ENCODE measurements at places on chromosomes 13 and 19. TPM values are rescaled to one million over a fixed set of nuclear protein-coding genes. Genes with fewer than 3 reads are reported as not detected.

DNA sequence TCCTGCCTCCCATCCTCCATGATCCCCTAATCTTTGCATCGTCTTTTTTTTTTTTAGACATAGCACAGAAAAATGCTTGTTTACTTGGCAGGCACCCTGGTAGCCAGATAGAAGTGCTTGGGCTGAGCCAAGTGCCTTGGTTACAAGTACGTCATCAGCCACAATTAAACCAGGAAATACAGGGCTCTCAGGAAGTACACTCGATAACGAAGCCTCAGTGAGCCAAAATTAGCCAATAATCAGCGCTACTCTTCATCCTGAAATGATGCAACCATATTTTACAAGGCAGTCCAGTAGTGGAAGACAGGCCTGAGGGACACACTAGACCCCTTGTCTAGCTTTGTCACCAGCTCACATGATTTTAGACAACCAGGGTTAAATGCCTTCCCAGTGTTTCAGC, 194.0 kb upstream of the NBEA start:
- no peak for DNase-seq

- DNase-seq: no peak
These were observed 40.7 kb downstream of the IRS2 start for GRCh38 chr13:109745702-109746101.

DNA sequence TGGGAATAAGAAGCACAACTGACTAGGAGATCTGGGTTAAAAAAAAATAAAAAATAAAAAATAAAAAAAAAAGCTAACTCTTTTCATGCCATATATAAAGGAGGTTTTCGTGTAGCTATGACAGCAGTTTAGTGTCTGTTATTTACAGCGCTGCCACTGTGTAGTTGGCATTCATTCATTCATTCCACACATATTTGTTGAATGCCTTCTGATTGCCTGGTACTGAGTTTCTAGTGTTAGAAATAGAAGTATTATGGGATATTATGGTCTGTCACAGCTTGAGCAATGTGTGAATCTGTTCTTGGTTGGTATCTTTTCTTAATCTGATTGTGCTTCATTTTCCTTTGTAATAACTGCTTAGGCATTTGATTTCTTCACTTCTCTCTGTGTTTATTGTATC, 237.4 kb downstream of the NBEA start:
- no peak for DNase-seq

- peak; percentile 38 for DNase-seq
These were observed 697 bp downstream of the HSPH1 start for GRCh38 chr13:31160857-31161556.

Gene CLEC4G
- total RNA-seq: not detected

GRCh38 chr13:94228763-94229162, 250.7 kb downstream of the DCT start:
- no peak for DNase-seq

Gene EID2
- 21.0 TPM for total RNA-seq

DNA sequence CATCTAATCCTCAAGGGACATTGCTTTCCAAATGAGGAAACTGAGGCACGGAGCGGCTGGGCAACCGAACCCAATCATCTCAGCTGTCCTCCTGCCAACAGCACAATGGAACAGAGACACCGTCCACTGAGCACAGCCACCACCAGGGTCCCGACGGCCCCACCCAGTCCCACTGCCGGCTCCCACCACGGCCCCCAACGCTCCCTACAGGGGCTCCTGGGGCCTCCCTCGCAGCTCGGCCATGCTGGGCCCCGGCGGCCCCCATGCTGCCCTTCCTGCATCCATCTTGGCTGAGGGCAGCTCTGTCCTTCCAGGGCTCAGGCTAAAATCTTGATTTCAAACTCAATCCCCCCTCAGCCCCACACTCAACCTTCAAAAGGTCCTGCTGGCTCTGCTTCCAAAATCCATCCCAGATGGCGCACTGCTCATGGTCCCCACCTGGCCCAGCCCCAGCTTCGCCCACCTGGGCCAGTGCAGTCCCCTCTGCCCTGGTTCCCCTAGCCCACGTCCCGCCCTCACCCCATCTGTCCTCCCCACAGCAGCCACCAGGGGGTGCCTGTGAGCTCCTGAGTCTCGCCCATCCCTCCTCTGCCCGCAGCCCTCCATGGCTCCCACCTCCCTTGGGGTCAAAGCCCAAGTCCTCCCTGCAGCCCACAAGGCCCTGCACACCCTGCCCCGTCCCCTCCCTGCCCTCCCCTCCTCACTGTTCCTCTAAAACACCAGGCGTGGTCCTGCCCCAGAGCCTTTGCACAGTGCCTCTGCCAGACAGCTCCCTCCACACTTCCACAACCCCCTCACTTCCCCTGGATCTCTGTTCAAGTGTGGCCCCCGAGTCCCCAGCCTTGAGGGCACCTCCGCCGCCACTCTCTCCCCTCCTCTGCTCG, 7.9 kb downstream of the PIP5K1C start:
- DNase-seq: no peak

DNA sequence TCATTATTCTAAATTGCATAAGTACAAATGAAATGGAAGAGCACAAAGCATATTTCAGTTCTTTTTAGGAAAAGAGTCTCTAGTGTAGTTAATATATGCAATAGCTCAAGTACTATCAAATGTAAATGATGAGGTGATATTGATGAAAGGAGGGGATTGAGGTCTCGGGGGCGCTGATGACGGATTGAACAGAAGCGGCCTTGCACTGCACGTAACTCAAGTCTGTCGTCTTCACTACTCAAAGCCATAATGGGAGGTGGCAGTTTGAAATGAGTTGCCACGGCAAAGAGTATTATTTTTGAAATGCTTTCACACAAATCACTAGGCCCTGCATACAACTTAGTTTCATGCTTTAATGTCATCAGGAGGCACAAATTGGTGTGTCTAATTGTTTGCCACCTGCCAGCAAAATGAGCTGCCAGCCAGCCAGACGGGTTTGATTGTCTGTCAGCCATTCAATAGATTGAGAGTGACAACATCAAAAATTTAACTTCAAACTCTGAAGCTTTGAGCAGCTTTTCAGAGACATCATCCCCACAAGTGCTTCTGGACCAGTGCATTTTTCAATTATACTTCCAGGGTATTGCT, 256.6 kb downstream of the NBEA start:
- DNase-seq: no peak

GRCh38 chr13:110575322-110576069, 14.0 kb upstream of the RAB20 start:
- DNase-seq: no peak

Data from progenitor cell of endocrine pancreas (in vitro differentiated cells).